ENCODE measurements at places on chromosomes 3 and 15.

DNA sequence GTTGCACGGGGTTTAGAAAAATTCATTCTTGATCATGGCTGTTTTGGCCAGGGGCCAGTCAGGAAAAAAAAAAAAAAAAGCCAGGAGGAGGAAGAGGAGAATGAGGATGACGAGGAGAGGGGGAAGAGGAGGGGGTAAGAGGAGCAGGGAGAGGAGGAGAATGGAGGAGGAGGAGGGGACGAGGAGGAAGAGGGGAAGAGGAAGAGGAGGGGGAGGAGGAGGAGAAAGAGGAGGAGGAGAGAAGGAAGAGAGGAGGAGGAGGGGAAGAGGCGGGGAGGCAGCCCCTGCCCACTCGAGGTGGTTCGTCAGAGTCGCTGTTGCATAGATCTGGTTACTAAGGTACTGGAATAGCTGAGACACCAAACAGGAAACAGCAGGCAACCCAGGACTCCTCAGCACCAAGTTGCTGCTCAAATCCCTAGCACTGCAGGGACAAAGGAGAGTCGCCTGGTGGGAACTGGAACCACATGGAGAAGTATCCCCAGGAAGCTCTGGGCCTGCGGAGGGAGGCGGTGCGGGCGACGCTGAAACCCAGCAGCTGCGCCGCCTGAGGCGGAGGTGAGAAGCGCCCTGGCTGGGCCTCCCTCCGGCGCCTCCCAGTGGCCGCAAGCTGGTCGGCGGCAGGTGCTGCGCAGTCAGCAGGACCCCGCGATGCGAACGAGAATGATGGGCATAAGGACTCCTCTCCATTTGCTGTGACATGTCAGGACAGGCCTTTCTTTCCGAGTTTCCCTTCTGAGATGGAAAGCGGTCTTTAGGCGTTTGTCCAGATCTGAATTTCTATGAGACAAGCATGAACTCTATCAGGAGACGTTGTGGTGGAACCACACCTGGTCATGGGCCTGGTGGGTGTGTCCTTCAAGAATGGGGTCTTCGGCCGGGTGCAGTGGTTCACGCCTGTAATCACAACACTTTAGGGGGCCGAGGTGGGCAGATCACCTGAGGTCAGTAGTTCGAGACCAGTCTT is 17.5 kb downstream of the FAM240A start:
- peak; percentile 98 for ATAC-seq

- no peak for ATAC-seq
These were observed at the start of gene CHRNA3 for GRCh38 chr15:78620527-78621421. Gene CHRNA3 (minus strand): TSS chr15:78620996. CDS start chr15:78620794, 202 bp downstream.

DNA sequence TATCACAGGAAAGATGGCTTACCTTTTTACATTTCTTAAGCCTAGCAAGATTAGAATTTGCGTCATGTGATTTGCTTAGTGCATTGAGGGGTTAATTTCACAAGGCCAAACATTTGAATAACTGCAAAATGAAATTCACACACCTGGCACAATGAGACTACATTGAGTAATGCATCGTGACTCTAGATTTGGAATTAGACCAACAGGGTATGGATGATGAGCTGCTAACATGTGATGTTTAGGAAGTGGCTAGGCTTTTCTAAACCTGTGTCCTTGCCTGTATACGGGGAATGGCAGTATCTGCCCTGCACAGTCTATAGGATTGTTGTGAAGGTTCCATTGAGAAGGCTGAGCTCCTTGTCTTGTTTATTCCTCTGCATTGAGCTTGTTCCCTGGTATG is 160.1 kb downstream of the MFSD1 start:
- ATAC-seq, result no peak

- no peak for ATAC-seq
These were observed 492.4 kb upstream of the FRG2C start for GRCh38 chr3:75171630-75172230.

DNA sequence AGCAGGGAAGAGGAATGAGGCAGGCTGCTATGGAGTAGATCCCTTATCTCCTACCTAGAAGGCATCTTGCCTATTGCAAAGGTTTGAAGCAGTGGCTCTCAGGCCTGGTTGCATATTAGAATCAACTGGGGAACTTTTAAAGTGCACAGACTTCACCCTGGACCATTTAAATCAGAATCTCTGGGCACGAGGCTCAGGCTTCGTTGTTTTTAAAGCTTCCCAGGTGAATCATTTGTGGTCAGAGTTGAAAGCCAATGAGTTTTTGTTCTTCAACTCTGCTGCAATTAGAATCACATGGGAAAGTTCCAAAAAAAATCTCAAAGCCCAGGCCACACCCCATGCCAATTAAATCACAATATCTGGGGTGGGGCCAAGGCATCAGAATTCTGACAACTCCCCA is 773.1 kb downstream of the AGBL1 start:
- ATAC-seq, result no peak

GRCh38 chr15:66644869-66645268 is 57.2 kb upstream of the SMAD6 start:
- no peak for ATAC-seq

DNA sequence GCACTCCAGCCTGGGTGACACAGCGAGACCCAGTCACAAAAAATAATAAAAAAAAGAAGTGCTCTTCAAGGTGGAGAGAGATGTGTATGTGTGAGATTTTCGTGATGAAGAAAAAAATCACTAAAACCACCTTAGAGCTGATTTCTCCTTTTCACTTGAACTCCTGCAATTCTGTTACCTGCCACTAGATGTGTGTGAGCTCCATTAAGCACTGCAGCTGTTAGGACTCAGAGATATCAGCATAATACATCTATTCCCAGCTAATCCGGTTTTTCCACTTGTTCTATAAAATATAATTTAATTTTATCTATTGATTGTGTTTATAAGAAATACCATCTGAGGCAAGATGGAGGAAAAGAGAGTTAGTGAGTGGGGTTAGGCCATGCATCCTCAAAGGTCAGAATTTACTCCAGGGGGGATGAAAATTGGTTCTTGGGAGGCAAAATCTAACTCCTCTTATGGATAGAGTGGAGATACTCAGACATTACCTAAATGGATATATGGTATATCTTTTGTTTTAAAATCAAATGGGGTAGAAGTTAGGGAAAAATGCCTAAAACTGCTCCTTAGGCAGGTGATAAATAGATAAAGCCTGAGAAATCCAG is 152.7 kb downstream of the IL20RB start:
- ATAC-seq, result no peak

GRCh38 chr15:99118801-99119546 is 14.1 kb downstream of the SYNM start:
- ATAC-seq, result no peak

- no peak for ATAC-seq
These were observed 27.3 kb downstream of the NEO1 start for GRCh38 chr15:73079565-73079964.
